Activated naive CD4-positive, alpha-beta T cell treated with anti-CD3 and anti-CD28 coated beads, Interleukin-2, amount 50 U/mL, for 72 hours (primary cell): ENCODE measurements at places on chromosomes 11 and 22.

GRCh38 chr11:20407344-20407743, 19.8 kb downstream of the PRMT3 start:
- DNase-seq, result no peak

GRCh38 chr11:103091064-103091800, 728 bp downstream of the DCUN1D5 start:
- DNase-seq, result peak; percentile 56

DNA sequence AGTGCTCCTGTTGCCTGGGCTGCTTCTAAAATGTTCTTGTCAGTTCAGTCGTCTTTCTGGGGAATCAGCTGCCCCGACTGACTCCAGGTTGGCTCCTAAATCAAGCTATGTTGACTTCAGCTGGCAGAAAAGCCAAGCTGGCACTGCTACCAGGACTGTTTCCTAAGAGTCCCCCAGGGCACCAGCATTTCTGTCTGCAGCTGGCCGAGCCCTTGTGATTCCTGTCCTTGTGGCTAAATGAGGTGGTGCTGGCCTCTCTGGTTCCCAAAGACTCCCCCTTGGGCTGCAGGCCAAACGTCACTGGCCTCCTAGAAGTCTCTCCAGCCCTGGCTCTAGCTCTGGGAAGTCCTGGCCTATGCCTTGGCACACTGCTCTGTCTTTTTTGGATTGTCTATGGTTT, 31.1 kb downstream of the GRAMD1B start:
- DNase-seq, result no peak

DNA sequence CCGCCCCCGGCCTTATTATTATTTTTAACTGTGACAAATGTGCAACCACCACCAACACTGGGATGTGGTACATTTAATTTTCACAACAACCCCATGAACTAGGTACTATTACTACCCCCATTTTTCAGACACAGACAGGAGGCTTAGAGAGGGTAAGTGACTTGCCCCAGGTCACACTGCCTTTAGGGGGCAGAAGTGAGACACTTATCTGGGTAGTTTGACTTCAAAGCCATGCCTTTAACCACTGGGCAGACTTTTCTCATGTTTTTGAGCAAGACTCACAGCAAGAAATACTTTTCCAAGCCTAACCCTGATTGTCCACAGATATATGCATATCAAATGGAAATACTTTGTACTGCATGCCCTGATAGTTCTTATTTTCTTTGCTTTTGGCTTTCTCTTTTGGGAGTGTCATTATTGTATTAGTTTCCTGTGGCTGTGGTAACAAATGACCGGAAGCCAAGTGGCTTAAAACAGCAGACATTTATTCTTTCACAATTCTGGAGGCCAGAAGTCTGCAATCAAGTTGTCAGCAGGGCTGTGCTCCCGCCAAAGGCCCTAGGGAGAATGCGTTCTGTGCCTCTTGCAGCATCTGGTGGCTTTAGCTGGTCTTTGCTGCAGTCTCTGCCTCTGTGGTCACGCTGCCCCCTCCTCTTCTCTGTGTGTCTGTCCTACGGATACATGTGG, 110.8 kb downstream of the GRIK4 start:
- DNase-seq, result no peak

DNA sequence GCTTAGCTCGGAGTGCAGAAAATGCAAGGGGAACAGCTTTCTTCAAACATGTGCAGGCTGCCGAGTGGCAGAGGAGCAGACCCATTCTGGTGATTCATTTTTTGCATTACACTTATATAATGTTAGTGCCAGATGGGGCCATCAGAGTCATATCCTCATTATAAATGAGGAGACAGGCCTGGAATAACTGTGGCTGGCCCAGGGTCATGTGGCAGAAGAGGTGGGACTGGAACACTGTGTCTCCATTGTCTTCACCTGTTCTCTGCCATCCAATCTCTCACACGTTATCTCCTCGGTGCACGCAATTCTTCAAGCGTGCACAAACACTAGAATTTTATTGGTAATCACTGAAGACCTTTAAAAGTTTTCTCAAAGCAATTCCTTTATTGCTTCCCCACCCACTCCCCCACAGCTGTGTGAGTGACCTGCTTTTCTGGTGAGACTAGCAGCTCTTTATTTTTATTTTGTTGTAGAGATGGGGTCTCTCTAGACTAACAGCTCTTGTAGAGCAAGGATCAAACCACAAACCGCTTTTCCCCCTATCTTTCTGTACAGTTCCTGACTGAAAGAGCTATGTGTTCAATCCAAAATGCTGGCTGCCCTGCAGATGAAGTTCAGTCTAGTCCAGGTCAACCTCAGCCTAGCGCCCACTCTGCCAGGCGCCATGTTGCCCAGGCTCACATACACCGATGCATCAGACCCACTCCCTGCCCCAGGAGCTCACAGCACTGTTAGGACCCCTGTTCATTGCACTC, 75.3 kb downstream of the ST3GAL4 start:
- DNase-seq, result no peak

DNA sequence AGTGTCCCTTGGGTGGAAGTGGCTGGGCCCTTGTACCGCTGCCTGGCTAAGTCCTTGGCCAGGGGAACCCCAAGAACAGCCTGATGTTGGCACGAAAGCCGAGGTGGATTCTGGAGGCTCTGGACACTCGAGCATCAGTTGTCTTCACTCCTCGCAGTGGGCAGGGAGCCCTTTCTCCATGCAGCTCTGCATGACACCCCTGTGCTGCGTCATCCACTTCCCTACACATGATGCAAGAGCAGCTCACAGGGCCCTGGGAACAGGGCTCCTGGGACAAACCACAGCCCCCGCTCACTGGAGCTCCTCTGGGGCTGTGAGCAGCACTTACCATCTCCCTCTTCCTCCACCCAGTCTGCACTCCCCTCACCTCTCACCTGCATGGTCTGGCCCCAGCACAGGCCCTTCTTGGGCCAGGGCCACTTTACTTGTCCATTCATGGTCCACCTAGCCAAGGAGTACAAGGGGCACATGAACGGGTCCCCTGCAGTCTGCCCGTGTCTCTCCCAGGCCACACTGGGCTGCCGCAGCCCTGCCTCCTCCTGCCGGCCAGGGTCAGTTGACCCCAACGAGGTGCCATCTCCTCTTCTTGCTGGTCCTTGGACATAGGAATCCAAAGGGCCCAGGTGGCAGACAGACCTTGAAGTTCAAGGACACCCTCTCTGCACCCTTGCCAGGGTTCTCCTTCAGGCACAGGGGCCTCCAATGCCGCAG, 66.5 kb downstream of the IGF2 start:
- no peak for DNase-seq

DNA sequence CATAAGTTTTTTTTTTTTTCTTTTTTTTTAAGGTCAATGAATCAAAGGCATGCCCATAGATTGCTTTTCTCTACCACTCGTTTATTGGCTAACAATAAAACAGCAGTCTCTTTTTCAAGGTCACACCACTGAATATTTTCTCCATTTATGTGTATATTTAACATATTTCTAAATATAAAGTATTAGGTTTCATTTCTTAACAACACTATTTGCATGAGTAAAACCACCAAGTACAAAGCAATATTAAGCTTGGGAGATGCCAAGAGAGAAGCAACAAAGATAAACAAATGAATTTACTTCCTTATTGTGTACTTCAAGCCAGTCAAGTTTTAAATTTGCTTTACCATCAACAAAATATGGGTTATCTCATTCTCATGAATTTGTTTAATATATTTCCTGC, 708.9 kb upstream of the CCDC179 start:
- no peak for DNase-seq

GRCh38 chr11:68965901-68966853, 14.6 kb downstream of the MRGPRD start:
- DNase-seq, result no peak

GRCh38 chr11:72432347-72433287, 1.7 kb downstream of the CLPB start:
- DNase-seq, result no peak

GRCh38 chr22:40418366-40419201, 48.2 kb downstream of the SGSM3 start:
- DNase-seq, result no peak

GRCh38 chr22:22196018-22196533, 48.5 kb upstream of the VPREB1 start:
- no peak for DNase-seq

DNA sequence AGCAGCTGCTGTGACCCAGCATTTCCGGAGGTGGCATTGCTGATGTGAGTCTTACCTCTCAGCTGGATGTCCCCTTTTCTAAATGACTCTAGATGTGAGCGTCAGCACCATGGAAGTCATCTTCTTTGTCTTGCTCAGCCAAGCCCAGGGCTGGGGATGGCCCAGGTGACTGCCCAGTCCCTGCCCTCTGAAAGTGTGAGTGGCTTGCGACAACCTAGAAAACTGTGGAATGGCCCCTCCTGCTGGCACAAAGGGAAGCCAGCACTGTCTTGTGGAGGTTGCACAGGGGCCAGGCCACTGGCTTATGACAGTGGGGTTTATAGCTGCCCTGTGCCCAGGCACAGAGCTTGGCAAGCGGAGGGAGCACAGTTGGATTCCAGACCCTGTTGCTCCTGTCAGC, 6.2 kb downstream of the TUB start:
- DNase-seq, result no peak

- peak; percentile 70 for DNase-seq
Observed at GRCh38 chr11:117809236-117810055, 12.4 kb upstream of the DSCAML1 start.

DNA sequence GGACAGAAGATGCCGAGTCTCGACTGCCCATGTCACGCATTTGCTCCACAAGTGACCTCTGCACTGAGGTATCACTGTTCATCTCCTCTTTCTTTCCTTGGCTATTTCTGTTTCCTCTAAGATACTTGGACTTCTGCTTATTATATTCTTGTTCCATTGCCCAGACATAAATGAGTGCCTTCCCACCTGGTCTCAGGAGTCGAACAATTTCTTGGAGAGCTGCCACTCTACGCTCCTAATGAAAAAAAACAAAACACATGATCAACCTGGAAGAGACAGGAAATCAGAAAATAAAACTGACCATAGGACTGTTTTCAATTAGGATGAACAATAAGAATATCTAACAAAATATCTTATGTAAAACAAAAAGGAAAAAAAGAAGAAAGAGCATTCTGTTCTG, 47.4 kb upstream of the CWF19L2 start:
- DNase-seq, result no peak

- DNase-seq, result no peak
Observed at GRCh38 chr11:70882716-70883085, 369.7 kb downstream of the SHANK2 start.

GRCh38 chr22:26442086-26442756, 13.2 kb downstream of the ASPHD2 start:
- no peak for DNase-seq

DNA sequence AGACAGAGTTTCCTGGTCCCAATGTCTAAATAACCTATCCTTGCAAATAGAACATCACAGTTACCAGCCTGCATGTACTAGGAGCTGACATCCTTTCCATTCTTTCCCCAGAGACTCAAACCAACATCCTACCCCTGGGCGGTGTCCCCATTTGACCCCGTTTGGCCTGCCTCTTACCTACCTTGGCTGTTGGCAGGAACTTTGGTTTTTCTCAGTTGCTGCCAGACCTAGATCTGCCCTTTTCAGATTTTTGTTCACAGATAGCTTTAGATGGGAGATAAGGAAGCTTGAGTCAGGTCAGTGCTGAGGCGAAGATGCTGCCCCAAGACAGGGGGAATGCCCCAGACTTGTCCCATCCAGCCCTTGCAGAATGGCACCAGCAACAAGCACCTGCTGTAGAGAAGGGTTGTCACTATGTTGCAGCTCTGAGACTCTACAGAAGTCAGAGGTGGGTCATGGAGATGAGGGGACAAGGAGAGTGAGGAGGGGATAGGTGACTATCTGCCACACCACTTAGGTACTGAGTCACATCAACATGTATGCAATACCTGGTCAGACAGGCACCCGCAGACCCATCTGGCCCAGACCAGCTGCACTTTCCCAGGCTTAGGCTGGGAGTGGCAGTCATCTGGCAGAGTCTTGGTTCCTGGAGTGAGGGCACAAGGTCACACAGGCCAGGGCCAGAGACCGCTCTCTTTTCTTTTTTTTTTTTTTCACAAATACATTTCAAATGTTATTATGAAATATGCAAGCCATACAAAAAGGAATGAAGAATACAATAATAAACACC, 61.5 kb upstream of the POU2AF1 start:
- no peak for DNase-seq

- no peak for DNase-seq
Observed at GRCh38 chr11:60934124-60934789, 10.0 kb downstream of the TMEM132A start.

- DNase-seq, result no peak
Observed at GRCh38 chr11:111778047-111778558, 11.9 kb upstream of the PPP2R1B start.

DNA sequence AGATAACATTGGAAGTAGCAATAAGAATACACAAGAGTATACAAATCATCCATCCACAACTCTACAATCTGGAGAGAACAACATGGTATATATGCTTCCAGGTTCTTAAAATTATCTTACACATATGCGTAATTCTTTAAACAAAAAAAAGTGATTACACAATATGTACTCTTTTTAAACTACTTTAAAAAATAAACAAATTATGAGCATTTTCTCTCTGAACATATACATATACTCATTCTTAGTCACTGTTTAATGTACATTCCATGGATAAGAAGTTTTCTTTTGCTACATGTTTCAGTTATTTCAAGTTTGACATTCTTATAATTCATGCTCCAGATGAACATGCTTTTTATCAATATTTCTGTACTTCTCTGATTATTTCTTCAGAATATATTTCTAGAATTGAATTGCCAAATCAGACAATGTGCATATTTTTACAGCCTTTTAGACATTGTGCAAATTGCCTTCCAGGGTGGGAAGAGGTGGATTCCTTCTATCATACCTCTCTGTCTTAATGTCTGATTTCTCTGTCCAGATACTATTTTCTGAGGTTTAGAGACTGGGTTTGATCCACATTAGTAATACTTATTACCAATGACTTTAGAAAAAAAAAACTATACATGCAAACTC, 551.6 kb downstream of the METTL15 start:
- no peak for DNase-seq

- no peak for DNase-seq
Observed at GRCh38 chr11:104700609-104701008, 197.7 kb downstream of the CASP12 start.
